ENCODE measurements at places on chromosomes 4 and X.

DNA sequence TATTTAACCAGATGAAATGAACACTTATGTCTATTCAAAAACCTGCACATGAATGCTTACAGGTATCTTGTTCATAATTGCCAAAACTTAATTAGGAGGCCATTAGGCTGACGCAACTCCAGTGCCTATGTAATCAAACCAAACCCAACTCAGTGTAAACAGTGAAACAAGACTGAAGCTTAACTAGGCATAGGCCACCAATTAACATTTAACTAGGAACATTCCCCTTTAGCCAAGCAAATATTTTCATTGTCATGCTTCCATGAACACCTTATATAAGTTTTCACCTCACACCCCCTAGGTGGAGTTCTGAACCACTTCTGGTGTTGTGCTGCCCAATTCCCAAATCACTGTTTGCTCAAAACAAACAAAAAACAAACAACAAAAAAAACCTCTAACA is 686.0 kb downstream of the STPG2 start:
- DNase-seq = no peak

GRCh38 chr4:144556636-144557035 is 89.3 kb upstream of the HHIP start:
- no peak for DNase-seq

DNA sequence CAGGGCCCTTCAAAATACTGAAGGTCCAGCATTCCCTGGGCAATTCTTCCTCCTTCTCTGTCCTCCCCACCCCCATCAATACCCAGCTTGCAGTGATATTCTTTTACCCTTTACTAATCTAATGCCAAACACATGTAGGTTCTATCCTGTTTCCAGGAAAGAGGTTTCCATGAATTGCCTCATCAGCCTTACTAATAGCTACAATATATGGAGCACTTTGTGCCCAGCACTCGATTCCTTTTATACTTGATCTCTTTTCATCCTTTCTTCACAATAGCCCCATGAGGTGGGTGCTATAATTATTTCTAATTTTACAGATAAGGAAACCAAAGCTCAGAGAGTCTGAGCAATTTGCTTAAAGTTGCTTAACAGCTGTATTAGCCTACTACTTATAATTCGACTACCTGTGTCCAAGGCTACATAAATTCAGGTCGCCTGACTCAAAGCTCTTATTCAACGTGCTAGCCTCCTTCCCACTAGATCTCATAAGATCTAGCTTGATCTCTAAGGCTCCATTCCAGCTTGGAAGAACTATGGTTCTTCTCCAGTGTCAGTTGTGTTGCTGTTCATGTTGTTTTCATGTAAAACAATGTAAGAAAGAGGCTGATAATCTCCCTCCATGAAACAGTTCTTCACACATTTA is 229.6 kb upstream of the PGRMC2 start:
- no peak for DNase-seq

DNA sequence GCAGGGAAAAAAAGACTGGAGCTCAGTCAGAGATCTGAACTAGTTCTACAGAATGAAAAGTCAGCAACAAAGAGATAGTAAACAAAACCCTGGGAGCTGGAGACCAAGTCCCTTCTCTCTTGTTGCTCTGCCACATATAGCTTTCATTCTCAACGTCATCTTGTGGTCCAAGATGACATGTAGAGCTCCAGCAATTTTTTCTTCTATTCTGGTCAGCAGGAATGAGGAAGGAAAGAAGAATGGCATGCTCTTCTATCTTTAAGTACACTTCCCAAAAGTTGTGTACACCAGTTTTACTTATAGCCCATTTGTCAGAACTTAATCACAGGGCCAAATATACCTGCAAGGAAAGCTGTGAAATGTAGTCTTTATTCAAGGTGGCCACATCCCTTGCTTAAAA is 45.6 kb downstream of the RAP2C start:
- DNase-seq = no peak

DNA sequence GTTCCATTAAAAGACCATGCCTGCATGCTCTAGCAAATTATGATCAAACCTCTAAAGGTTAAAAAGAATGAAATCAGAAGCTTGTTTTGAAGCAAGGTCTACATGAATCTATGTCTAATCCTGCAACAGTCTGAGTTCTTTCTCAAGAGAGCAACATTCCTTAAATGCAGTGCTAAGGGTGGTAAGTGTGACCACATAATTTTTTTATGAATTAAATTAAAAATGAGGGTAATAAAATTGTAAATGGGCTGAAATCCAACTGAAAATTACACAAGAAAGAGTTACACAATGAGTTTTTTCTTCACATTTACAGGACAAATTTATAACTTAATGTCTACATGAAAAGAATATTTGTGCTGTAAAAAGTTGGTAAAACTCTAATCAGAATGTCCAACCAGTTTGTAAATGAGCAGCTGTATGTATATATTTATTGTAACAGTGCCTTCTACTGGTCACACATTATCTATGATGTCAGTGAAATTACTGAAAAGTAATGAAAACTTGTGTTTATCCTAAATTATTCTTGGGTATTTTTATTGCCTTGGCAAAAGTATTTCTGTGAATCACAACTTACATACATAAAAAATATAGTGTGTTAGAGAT is 336.3 kb upstream of the PITX2 start:
- no peak for DNase-seq

- DNase-seq = no peak
Observed at GRCh38 chr4:139973616-139974015, 180.4 kb downstream of the MAML3 start.

GRCh38 chrX:150197388-150197787 is 165.7 kb upstream of the MAMLD1 start:
- no peak for DNase-seq

GRCh38 chr4:6267573-6267972 is 2.1 kb upstream of the WFS1 start:
- DNase-seq = no peak

DNA sequence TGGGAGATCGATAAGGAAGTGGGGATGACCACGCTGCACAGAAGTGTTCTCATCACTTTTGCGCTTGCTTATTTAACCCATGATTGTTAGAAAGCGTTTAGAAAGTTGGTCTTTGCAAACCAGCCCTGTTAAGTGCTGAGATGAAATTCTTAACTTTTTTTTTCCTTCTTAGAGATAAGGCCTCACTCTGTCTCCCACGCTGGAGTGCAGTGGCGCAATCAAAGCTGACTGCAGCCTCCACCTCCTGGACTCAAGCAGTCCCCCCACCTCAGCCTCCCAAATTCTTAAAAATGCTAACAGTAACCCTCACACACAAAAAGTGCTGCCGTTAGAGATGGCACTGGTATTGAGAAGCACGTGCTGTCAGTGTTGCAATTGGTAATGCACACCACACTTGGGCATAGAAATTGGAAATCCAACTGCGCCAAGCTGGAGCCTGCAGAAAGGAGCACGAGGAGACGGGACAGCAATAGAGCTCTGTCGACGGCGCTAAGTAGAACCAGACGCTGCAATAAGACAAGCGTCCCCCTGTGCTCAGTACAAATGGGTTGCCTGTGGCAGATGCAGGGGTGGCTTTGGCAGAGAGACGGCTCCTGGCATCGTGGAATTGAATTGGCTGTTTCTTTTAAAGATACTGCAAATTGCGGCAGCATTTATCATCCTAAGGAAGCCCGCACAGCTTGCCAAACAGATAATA is 113.4 kb downstream of the TBL1X start:
- no peak for DNase-seq

GRCh38 chr4:185318679-185319078 is 77.0 kb downstream of the LRP2BP start:
- DNase-seq = no peak

DNA sequence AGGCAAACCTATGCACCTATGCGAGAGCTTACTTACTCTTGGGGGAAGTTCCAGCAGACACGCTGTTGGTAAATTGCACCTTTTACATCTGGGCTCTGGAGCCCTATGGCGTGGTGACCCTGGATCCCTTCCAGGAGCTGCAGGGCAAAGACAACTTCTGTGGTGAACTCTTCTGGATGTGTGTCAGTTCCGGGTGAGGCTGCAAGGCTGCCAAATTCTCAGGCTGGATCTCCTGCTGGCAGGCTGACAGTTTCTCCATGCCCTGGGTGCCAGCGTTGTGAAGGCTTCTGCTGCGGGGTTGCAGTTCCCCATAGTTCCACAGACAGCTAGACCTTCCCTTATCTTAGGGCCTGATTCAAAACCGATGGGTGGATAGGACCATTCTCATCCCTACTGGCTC is 37.9 kb downstream of the RAP2C start:
- no peak for DNase-seq

- no peak for DNase-seq
Observed at GRCh38 chr4:164484551-164484950, 269.4 kb upstream of the SMIM31 start.

DNA sequence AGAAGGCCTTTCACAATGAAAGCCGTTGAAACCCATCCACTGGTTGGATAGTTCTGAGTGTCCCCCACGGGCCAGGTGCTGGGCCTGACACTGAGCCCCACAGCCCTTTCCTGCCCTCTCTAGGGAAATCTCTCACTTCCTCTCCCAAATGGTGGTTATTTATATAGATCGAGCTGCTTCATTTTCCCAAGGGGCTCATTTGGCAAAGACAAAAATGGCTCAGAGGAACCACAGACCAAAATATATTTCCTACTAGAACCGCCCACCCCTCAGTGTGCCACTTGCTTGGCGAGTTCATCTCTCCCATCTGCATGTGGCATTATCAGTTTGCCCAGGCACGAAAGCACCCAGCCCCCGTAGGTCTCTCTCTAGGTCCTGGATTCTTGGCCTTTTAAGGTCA is 53.3 kb upstream of the STIM2 start:
- DNase-seq = no peak

DNA sequence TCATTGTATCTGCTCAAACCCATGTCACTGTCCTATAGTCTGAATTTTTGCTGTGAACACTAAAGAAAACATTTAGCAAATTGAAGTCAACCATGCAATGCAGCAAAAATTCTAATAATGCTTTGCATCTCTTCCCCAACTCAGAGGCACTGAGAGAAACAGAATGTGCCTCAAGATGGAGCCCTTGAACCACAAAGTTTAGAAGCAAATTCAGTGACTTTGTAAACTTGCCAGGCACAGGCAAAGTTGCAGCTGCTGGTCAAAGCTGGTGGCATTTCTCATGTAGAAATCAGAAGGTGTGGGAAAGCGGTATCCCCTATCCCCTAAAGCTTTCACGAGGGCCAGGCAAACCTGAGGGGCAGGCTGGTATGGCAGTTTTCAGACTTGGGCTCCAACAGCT is 121.7 kb upstream of the DIPK2B start:
- DNase-seq = no peak

- DNase-seq = no peak
Observed at GRCh38 chrX:31057291-31057690, 14.6 kb downstream of the FTHL17 start.

DNA sequence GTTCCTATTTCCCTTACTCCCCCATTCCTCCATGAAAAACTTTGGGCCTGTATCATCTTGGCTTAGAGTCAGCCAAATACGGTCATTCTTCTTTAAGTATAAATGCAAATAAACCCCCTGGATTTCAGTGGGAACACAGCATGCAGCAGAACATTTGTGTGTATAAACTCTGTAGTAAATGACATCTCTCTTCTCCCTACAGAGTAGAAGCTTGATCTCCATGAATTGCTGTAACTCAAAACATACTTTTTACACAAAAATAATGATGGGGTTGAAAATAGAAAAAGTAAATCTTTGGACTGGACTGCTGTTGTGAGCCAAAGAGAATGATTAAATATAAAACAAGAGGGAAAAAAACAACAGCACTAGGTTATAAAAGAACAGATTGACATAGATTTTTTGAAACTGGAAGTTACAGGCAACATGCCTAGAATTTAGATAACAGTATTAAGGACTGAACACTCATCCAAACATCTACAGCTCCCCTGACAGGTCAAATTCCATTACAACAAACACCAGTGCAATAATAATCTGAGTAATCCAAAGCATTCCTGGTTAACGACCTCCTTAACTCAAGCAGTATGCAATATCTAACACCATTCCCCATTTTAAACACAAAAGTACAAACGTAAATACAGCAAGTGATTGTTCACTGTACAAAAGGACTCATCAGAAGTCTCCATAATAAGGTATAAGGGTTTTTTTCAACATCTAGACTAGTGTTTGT is 30.7 kb downstream of the TSPAN5 start:
- DNase-seq = no peak

GRCh38 chr4:153466081-153466948 is at the start of gene TMEM131L:
Gene TMEM131L (plus strand): TSS chr4:153466360. CDS start chr4:153466398, 38 bp downstream.
- peak; percentile 65 for DNase-seq

GRCh38 chr4:100285121-100285520 is 94.9 kb upstream of the DDIT4L start:
- DNase-seq = no peak

DNA sequence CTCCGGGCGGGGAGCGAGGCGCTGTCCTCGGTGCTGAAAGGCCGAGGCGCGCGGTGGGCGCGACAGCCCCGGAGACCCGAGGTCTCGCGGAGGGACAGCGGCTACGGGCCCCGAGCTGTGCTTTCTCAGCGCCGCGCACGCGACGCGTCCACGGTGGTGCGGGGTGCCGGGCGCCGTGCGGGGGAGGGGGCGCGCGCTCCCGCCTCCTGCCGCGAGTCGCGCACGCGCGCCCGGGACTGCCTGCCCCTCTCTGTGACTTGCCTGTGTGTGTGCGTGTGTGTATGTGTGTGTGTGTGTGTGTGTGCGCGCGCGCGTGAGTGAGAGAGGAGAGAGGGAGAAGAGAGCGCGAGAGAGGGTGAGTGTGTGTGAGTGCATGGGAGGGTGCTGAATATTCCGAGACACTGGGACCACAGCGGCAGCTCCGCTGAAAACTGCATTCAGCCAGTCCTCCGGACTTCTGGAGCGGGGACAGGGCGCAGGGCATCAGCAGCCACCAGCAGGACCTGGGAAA is at the start of gene GRIA2:
Gene GRIA2 (plus strand): TSS at position 358 of the 511 bp plus-strand sequence. CDS start 315 bp downstream, outside the sequence.
- DNase-seq = no peak

GRCh38 chr4:166202991-166203390 is 330.0 kb downstream of the TLL1 start:
- no peak for DNase-seq

GRCh38 chr4:173258866-173259265 is 75.3 kb downstream of the HMGB2 start:
- no peak for DNase-seq

DNA sequence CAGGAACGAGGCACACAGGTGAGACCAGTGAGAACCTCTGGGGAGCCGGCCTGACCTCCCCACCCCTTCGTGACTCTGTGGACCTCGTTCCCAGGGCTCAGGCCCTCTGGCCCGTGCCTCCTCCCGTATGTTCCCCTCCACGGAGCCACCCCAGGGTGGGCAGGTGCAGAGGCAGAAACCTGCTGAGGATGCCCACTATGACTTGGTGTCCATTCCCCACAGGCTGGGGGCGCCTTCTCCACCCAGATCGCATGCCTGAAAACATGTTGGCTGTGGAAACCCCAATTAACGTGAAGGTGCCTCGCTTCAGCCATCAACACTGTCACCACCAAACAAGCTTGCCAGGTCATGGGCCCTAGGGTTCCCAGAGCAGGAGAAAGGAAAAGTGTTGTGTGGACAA is 27.0 kb downstream of the BLOC1S4 start:
- no peak for DNase-seq

DNA sequence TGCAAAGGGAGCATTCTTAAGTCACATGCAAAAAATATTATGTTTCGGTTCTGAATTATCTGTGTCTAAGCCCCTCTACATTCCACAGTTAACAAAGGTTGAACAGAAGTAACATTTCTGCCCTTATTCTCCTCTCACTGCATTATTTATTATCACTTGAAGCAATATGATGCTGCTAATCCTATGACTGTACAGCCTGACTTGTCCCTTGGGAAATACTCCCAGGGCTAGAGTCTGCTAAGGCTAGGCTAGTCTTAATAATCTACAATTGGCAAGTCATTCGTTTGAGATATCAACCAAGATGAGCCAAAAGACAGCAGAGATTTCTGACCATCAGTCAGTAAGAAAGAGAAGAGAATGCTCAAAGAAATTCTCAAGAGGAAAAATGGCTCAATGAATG is 226.9 kb upstream of the HCCS start:
- DNase-seq = no peak

Measured in T-cell (primary cell).